Osteocyte (in vitro differentiated cells): ENCODE measurements at places on chromosomes 2 and 18. TPM values are rescaled to one million over a fixed set of nuclear protein-coding genes. Genes with fewer than 3 reads are reported as not detected.
A peak's percentile ranks its signal among the peaks of the same experiment; 100 is the strongest.

Gene DSC3
- 5.6 and 5.8 TPM in 2 replicates for total RNA-seq

- no peak overlapping the region for H3K4me3 ChIP-seq
- no peak for DNase-seq
- H3K36me3 ChIP-seq = no peaks in the 10 kb centered on the region
- no peaks in the 10 kb centered on the region for H3K4me1 ChIP-seq
Measured at GRCh38 chr2:98050070-98050469, 36.9 kb upstream of the VWA3B start.

Gene CCL20
- total RNA-seq = not detected in 2 replicates

DNA sequence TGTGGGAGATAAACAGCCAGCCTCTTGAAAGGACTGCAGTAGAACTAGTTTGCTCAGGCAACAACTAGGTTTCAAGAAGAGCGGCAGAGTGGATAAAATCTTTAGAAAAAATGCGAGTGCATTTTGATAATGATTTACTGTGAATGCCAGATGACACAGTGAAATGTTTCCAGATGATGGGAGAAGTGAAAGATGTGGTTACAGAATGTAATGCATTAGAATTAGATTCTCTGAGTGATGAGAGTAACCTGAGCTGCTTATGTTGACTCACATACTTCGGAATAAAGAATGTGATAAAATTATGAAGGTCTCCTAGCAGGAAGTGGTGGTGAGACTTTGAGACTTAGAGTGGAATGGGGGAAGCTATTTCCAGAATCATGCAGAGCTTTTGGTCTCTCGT, 184.3 kb downstream of the GULP1 start:
- no peak for DNase-seq
- peaks cover 8% of the 10 kb centered on the region for H3K36me3 ChIP-seq
- H3K27ac ChIP-seq = peak overlapping the region; percentile 62
- peaks cover 11% of the 10 kb centered on the region for H3K4me1 ChIP-seq
- H3K4me3 ChIP-seq = peak overlapping the region; percentile 3
- no peaks in the 10 kb centered on the region for H3K27me3 ChIP-seq

DNA sequence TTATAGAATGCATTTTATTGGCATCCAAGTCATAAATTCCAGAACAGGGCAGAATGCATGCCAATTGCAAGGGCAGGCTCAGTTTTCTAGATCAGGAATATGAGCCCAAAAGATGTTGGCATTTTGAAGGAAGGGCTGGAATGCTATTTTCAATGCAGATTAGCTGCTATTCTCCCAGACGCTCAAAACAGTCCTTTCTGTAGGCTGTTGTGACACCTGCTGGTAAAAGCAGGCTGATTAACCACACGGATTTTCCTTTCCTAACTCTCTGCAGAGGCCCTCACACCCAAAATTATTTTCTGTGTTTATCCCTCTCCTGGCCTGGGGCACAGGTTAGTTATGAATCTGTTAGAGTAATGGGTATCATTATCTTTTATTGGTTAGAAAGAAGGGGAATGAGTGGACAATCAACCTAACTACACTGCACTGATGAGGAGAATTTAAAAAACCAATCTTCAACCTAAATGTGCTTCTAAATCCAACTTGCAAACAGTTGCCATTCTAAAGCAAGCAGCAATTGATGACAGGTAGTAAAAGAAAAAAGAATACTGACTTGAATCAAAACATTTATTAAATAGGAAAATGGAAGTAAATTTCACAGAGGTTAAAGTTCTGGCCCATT, 94.0 kb downstream of the PLA2R1 start:
- no peak overlapping the region for H3K27ac ChIP-seq
- H3K4me3 ChIP-seq = no peak overlapping the region
- peaks cover 42% of the 10 kb centered on the region for H3K36me3 ChIP-seq
- H3K27me3 ChIP-seq = no peaks in the 10 kb centered on the region
- H3K4me1 ChIP-seq = peaks cover 6% of the 10 kb centered on the region

Gene TBR1
- 0.30 TPM in 1 of 2 replicates, not detected in the other for total RNA-seq

DNA sequence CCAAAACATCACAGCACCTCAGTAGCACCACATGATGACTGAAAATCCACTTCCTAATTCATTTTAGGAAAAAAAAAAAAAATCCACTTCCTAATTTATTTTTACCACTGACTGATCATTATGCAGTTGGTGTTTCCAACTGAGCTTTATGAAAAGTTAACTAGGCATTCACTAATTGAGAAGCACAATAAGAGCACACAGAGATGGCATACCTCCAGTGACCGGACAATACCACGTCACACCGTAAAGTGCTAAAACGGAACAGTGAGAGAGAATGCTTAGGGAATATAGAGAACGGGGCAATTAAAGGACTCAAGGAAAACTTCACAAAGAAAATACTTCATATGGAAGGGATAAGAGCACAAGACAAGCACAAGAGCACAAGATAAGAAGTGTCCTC, 212.5 kb downstream of the NBAS start:
- H3K4me1 ChIP-seq = no peaks in the 10 kb centered on the region
- no peaks in the 10 kb centered on the region for H3K27me3 ChIP-seq
- no peak overlapping the region for H3K4me3 ChIP-seq
- H3K27ac ChIP-seq = no peak overlapping the region
- H3K36me3 ChIP-seq = peaks cover 36% of the 10 kb centered on the region
